ENCODE measurements at places on chromosomes 13 and 19.

GRCh38 chr13:23639674-23640073 is 69.5 kb downstream of the TNFRSF19 start:
- no peak overlapping the region for H3K27ac ChIP-seq
- peaks cover 23% of the 10 kb centered on the region for H3K4me1 ChIP-seq
- H3K4me3 ChIP-seq, result no peak overlapping the region

- no peak for DNase-seq
- peaks cover under 1% of the 10 kb centered on the region for H3K36me3 ChIP-seq
- no peaks in the 10 kb centered on the region for H3K4me1 ChIP-seq
- H3K27ac ChIP-seq, result no peak overlapping the region
These were observed 36.9 kb upstream of the ZNF507 start for GRCh38 chr19:32308431-32309077.

- H3K27ac ChIP-seq, result no peak overlapping the region
- peaks cover 9% of the 10 kb centered on the region for H3K36me3 ChIP-seq
- DNase-seq, result no peak
- no peak overlapping the region for H3K4me3 ChIP-seq
- peaks cover 11% of the 10 kb centered on the region for H3K4me1 ChIP-seq
These were observed 33.9 kb upstream of the CEACAM8 start for GRCh38 chr19:42628411-42629140.

- no peak overlapping the region for H3K4me3 ChIP-seq
- H3K27me3 ChIP-seq, result peaks cover 32% of the 10 kb centered on the region
- no peaks in the 10 kb centered on the region for H3K4me1 ChIP-seq
- DNase-seq, result no peak
- H3K27ac ChIP-seq, result no peak overlapping the region
These were observed 14.5 kb downstream of the ERFL start for GRCh38 chr19:41913538-41914423.

DNA sequence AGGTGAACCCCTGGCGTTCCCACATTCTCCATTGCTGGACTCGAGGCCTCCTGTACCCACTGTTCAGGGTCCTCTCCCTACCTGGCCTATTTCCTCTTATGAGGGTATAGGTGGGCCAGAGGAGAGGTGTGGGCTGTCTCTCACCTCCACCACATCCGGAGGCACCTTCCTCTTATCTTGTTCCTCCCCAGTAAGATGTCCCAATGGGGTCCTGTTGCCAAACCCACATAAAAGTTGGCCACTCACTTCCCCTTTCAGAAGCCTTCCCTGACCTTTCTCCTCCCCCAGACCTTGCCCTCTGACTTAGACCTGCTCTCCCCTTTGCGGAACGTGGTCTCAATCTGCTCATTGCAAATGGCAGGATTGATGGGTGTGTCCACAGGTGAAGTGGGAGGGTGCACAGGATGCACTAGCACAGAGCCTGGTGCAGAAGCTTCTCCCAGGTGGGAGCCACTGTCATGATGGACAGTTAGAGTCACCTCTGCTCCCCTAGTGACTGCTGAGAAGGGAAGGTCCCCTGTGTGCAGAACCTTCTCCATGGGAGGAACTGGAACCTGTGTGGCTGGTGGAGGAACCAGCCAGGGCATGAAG is 1.3 kb downstream of the CYP4F3 start:
- no peaks in the 10 kb centered on the region for H3K36me3 ChIP-seq
- H3K27ac ChIP-seq, result no peak overlapping the region
- peaks cover 2% of the 10 kb centered on the region for H3K27me3 ChIP-seq
- H3K4me3 ChIP-seq, result no peak overlapping the region
- no peaks in the 10 kb centered on the region for H3K4me1 ChIP-seq

GRCh38 chr19:30036154-30037129 is 94.4 kb downstream of the URI1 start:
- peaks cover 27% of the 10 kb centered on the region for H3K4me1 ChIP-seq
- H3K36me3 ChIP-seq, result peaks cover 62% of the 10 kb centered on the region
- H3K27me3 ChIP-seq, result no peaks in the 10 kb centered on the region
- DNase-seq, result peak; percentile 38

DNA sequence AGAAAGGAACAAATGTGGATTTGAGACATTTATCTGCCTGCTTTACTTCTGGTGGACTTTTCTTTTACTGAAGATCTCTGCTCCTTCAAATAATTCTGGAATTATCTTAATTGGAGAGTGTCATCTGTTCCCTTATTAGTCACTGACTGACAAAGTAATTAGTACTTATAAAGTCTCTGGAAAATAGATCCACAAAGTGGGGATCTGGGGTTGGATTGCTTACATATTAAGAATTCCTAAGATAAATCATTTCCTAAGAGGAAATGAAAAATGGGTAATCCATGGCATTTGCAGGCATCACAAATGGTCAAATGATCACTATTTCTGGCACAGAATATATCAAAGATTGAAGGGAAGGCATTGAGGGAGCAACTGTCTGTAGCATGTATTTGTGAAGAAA is 137.4 kb upstream of the SLITRK5 start:
- no peaks in the 10 kb centered on the region for H3K27me3 ChIP-seq
- no peaks in the 10 kb centered on the region for H3K36me3 ChIP-seq
- no peaks in the 10 kb centered on the region for H3K4me1 ChIP-seq

DNA sequence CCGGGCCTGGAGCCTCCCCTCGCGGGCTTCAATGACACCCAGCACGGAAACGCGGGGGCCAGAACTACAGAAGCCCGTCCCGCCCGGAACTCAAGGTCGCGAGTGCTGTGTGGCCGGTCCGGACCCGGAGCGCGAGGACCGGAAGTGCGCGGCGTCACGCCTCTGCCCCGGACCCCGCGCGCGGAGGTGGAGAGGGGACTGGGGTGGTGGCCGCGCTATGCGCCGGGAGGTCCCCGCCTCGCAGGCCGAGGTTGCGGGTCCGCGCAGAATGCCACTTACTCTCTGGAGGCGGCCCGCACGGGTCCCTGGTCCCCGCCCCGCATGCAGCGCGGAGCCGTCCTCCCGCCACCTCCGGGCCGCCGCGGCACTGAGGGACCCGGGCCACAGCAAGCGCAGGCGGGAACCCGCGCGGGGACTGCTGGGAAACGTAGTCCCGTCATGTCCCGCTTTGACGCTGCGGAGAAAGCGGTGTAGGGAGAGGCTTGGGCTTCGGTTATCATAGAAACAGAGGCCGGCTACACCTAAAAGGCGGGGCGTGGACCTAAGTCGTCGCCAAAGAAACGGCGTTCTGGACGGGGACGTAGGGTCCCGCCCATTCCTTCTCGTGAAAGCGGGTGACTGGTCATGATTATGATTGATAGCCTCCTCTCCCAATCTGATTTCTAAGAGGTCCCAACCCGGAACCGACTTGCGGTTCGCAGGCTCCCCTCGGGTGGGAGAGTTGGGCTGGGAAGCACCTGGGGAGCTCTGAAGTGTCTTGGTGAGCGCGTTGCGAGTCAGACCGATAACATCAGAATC is at the start of gene ZNF837:
TSS of gene ZNF837 (minus strand) at position 369 of the 798 bp plus-strand sequence. CDS start 11,698 bp downstream, outside the sequence.
- peak within 1 kb of the TSS; percentile 96 for H3K4me3 ChIP-seq
- peak; percentile 100 for DNase-seq
- H3K4me1 ChIP-seq, result peaks cover 26% of the 10 kb centered on the region
- no peaks in the 10 kb centered on the region for H3K27me3 ChIP-seq
- peak within 1 kb of the TSS; percentile 92 for H3K27ac ChIP-seq

DNA sequence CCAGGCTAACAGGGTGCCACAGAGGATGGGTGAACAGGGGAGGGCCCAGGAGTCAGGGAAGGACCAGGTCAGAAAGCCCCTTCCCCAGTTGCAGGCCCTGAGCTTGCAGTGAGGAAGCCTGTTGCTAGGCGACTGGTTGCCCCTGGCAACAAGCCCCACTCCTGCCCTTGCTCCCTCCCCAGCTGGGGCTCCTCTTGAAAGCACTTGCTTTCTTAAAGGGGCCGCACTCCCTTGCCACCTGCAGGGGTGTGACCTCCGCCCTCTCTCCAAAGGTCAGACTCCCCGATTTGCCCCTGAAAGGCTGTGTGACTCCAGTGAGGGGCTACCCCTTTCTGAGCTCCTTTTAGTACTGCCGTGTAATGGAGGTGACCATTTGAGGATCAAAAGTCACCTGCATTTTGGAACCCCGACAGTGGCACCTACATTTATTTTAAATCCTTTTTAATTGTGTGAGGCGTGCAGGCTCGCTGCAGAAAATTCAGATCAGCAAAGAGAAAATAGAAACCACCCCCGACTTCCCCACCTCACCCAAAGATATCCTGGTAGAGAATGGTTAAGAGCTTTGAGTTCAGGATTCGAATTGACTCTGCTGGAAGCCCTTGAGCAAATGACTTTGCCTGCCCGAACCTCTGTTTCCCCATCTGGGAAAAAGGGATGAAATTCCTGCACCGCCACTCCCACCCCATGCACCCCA is 4.8 kb downstream of the FCHO1 start:
- peaks cover 19% of the 10 kb centered on the region for H3K27me3 ChIP-seq
- no peak overlapping the region for H3K4me3 ChIP-seq
- H3K27ac ChIP-seq, result no peak overlapping the region
- DNase-seq, result no peak
- no peaks in the 10 kb centered on the region for H3K36me3 ChIP-seq

- no peak overlapping the region for H3K4me3 ChIP-seq
- H3K27ac ChIP-seq, result no peak overlapping the region
- H3K36me3 ChIP-seq, result peaks cover 3% of the 10 kb centered on the region
- DNase-seq, result no peak
- H3K27me3 ChIP-seq, result peaks cover 1% of the 10 kb centered on the region
- H3K4me1 ChIP-seq, result no peaks in the 10 kb centered on the region
These were observed 313.3 kb downstream of the FGF9 start for GRCh38 chr13:21984156-21984555.

DNA sequence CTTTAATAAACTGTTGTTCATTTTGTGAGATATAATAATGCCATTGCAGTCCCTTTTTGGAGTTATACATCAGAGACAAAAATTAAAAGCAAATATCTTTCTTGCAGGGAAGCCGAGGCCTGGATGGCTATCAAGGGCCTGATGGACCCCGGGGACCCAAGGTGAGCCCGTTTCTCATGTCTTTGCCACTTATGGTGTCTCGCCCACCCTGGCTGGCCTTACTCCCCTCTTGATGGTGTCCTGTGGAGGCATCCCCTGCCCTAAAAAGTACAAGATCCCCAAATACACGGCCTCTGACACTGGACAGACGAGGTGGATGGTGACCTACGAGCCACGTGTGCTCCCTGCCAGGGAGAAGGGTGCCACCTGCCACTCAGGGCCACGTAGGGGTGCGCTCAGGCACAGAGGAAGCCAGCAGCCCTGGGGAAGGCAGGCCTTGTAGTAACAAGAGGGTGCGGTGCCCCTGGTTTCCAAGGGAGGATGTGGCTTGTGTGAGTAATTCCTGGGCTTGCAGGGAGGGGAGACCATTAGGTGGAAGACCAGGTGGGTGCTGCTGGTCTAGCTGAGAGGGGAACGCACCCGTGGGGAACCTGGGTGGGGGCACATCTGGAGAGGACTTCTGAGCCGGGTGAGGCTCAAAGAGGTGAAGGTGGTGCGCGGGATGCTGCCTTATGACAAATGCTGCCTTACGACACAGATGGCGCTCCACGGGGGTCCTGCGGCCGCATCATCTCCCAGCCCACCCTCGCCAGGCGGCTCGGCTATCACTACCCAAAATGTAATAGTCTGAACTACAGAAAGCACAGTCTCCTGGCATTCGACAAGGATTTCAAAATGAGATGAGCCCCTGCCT is 115.6 kb downstream of the RAB20 start:
- peaks cover 73% of the 10 kb centered on the region for H3K4me1 ChIP-seq
- H3K27ac ChIP-seq, result no peak overlapping the region
- no peak overlapping the region for H3K4me3 ChIP-seq
- H3K27me3 ChIP-seq, result peaks cover 3% of the 10 kb centered on the region
- DNase-seq, result no peak
- H3K36me3 ChIP-seq, result peaks cover 30% of the 10 kb centered on the region

DNA sequence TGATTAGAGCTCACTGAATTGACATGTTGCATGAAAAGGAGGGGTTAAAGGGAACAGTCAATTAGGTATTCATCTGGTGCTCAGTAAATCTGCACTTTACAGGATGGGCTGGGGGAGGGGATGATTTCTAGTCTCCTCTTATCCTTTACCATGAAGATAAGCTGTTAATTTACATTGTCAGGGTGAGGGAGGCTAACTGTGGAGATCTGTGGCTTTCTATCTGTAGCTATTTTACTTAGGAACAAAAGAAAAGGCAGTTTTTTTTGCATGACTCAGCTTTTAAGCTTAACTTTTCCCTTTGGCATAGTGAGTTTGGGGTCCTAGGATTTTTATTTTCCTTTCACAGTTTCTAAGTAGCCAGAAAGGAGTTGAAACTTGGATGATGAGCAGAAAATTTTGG is 253.3 kb downstream of the LMO7 start:
- DNase-seq, result no peak
- H3K4me3 ChIP-seq, result no peak overlapping the region
- H3K36me3 ChIP-seq, result no peaks in the 10 kb centered on the region
- no peak overlapping the region for H3K27ac ChIP-seq
- H3K27me3 ChIP-seq, result peaks cover 24% of the 10 kb centered on the region

GRCh38 chr19:12194827-12195731 is 32.2 kb downstream of the ZNF136 start:
- no peak for DNase-seq
- H3K36me3 ChIP-seq, result peaks cover 67% of the 10 kb centered on the region
- H3K27ac ChIP-seq, result no peak overlapping the region
- H3K4me1 ChIP-seq, result no peaks in the 10 kb centered on the region
